Activated naive CD4-positive, alpha-beta T cell (primary cell): ENCODE measurements at places on chromosomes 2 and 18.

DNA sequence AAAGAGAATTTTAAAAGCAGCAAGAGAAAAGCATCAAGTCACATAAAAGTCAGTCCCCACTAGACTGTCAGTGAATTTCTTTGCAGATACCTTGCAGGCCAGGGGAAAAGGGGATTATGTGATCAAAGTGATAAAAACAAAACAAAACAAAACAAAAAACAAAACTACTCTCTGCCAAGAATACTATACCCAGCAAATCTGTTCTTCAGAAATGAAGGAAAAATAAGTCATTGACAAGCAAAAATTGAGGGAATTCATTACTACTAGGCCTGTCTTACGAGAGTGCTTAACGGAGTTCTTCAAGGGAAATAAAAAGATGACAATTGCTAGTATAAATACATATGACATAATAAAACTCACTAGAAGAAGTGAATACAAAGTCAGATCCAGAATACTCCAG, 245.5 kb upstream of the CHST9 start:
- DNase-seq: no peak

GRCh38 chr2:204638471-204639194, 93.4 kb downstream of the PARD3B start:
- DNase-seq: no peak

- no peak for DNase-seq
Measured at GRCh38 chr2:132621131-132621875, 48.7 kb downstream of the LYPD1 start.

DNA sequence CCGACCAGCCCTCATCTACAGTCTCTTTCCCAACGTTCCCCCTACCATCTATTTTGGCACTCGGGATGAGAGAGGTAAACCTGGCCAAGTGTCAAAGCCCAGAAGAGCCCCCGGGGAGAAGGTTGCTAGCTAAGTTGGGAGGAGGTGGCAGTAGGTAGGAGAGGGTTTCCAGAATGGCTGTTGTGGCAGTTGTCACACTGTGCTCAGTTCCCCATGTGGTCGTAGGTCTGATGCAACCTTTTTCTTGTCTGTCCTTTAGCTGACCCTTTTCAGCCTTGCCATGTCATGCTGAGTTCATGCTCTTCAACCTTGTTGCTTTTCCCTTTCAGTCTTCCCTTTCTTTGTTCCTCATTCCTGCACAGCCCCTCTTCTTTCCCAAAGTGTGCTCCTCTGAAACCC, 34.5 kb downstream of the TTLL4 start:
- no peak for DNase-seq

- no peak for DNase-seq
Measured at GRCh38 chr2:203892207-203892606, 24.6 kb downstream of the CTLA4 start.

- DNase-seq: no peak
Measured at GRCh38 chr2:129050101-129050500, 731.4 kb upstream of the HS6ST1 start.

GRCh38 chr2:45981384-45981930, 315.8 kb upstream of the EPAS1 start:
- no peak for DNase-seq

GRCh38 chr18:34704823-34705222, 5.3 kb upstream of the DTNA start:
- no peak for DNase-seq

- DNase-seq: no peak
Measured at GRCh38 chr2:121038891-121039616, 245.9 kb downstream of the TFCP2L1 start.

GRCh38 chr2:176856683-176857082, 355.9 kb upstream of the HNRNPA3 start:
- DNase-seq: no peak

DNA sequence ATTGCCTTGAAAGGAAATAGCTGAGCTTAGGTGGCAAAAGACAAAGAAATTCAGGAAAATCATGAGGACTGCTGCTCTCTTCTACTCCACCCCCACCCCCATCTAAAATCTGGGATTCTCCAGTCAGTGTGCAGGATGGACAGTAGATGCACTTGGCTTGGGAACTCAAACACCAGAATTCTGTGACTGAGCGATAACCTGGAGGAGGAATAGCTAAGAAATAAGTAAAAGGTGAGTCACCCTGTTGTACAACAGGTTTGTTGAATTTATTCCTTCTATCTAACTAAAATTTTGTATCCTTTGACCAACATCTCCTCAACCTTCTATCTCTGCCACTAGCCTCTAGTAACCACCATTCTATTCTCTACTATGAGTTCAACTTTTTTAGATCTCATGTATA, 1029.9 kb upstream of the ACVR2A start:
- no peak for DNase-seq

GRCh38 chr2:417006-417405, 129.1 kb upstream of the ALKAL2 start:
- DNase-seq: no peak

GRCh38 chr18:24268784-24269550, 128.7 kb downstream of the OSBPL1A start:
- no peak for DNase-seq

- DNase-seq: no peak
Measured at GRCh38 chr18:22827741-22828140, 105.4 kb upstream of the RBBP8 start.

GRCh38 chr2:96952976-96953610, 33.3 kb downstream of the FAM178B start:
- DNase-seq: no peak

- DNase-seq: no peak
Measured at GRCh38 chr2:160290598-160290997, 90.5 kb upstream of the ITGB6 start.

GRCh38 chr2:214367171-214367570, 43.7 kb upstream of the VWC2L start:
- DNase-seq: no peak

- DNase-seq: no peak
Measured at GRCh38 chr2:18763338-18763737, 174.0 kb upstream of the NT5C1B start.

DNA sequence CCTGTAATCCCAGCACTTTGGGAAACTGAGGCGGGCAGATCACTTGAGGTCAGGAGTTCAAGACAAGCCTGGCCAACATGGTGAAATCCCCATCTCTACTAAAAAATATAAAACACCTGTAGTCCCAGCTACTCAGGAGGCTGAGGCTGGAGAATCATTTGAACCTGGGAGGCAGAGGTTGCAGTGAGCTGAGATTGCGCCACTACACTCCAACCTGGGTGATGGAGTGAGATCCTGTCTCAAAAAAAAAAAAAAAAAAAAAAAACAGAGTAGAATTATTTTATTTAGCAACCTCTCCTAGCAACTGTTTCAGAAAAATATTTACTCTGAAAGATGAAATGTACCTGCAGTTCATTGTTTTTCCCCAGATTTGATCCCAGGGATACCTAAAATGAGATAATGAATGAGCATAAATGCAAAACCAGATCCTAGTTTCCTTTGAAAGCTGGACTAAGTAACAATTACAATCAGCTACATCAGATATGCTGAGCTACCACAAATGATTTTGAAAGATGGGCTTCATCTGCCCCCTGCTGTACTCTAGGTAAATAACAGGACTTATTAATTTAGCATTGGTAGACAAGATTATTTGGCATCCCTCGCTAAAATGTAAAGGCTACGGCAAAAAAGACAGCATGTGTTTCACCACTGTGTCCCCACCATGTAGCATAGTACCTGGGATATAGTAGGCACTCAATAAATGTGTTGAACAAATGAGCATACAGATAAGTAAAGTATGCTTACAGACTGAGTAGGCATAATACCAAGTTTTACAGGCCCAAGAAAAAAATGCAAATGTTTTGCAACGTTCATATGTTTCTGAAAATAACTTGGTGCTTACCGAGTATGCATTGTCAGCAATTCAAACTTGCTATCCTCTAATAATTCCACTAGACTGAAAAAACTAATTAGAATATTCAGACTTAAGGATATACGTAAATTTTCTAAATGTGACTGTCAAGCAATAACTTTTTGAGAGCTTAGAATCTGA, 102.5 kb downstream of the ATL2 start:
- no peak for DNase-seq

DNA sequence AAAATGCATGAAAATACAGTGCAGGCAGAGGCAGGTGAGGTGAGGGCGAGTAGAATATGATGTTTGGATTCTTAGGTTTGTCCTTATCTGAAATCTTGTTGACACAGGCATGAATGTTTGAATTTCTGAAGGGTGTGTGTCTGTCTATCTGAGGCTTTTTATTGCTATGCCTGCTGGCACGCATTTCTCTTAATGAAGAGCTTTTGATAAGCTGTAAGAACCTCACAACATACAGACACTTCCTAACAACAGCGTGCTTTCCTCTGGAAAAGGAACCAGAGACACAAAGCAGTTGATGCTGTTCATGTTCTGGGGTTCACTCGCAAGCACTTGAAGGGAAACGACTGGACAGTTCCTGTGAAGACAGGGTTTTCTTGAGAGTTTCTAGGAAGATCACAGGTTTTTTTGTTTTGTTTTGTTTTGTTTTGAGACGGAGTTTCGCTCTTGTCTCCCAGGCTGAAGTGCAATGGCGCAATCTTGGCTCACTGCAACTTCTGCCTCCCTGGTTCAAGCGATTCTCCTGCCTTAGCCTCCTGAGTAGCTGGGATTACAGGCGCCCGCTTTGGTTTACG, 33.3 kb upstream of the CABLES1 start:
- no peak for DNase-seq

GRCh38 chr2:134218930-134219658, 34.8 kb upstream of the MGAT5 start:
- no peak for DNase-seq

DNA sequence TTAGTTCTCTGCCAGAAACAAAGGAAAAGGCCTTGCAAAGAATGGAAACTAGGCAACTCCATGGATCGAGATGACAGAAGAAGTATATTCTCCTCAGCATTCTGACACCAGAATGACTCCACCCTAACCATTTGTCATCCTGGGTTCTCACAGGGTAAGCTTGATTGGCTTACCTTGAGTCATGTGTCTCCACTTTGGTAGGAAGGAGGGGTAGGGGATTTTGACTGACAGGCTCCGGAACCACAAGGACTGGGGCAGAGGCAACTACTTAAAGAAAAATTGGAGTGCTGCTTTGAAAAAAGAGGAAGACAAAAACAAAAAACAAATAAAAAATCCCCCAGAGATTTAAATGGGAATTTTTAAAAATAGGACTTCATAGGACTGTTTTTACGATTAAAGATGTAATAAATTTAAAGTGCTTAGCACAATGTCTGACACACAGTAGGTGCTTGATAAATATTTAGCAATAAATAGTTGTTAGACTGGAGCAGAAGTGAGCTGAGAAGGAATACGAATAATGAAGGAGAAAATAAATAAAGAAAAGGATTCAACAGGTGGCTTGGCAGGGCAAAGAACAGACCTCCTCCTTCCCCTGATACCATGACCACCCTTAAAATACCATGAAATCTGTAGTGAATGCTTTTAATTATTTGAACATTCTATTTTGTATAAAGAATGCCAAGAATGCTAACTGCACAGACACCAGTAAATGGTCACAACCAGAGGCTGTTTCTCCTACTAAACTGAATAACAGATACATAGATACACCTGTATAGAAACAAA, 230.2 kb downstream of the CDCA7 start:
- DNase-seq: no peak

DNA sequence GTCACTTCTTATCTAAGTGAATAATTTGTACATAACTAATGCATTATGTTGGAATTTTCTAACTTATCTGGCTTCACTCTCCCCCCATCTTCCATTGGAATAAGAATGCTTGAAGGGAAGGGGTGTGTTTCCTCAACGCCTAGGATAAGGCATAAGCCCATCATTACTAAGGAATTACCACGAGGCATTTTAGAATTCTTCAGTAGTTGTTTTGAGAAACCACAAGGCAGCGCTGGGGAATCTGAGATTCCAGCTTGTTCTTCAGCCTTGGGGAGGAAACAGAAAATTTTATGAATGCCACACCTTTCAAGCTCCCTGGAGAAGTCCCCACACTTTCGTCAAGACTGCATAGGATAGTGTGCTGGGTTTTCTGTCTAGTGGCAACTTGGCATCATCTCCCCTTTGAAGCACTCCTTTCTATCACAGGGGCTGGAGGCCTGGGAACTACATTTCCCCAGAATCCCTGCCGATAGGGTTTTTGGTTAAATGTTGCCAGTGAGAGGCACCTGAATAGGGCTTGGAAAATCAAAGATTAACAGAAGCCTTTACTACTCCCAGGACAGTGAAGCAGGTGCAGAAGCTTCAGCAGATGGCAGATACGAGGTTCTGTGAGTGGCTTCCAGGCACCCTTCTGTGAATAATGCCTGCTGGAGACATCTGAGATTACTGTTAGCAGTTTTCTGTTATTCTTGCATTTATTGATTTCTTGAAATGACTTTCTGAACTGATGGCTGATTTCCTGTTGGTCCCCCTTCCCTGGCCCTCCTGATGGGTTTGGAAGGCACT, 192.7 kb upstream of the REV1 start:
- no peak for DNase-seq

- DNase-seq: no peak
Measured at GRCh38 chr18:63306819-63307550, 12.6 kb downstream of the BCL2 start.

- no peak for DNase-seq
Measured at GRCh38 chr2:105068875-105069274, 31.0 kb downstream of the MRPS9 start.

- DNase-seq: no peak
Measured at GRCh38 chr2:10004401-10004800, 38.9 kb upstream of the KLF11 start.
